ENCODE measurements at places on chromosomes 7 and 10.
A peak's percentile ranks its signal among the peaks of the same experiment; 100 is the strongest.

GRCh38 chr7:8176370-8177081 lies 85.4 kb downstream of the ICA1 start:
- peak; percentile 24 for DNase-seq

DNA sequence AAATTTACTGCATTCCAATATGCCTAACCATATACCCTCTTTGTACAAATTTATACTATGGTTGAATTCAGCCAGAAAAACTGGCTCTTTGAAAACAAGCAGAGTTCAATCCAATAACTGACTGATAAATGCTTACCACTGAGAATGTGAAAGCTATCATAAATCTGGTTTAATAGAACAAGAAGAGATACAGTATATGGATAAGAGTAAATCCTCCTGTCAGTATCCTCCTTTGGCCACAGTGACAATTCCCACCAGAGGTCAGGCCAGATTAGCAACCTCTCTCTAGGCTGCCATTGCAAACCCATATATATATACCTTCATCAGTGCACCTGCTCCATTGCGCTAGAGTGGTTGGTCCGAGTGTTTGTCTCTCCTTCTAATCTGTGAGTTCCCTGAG lies 647.2 kb downstream of the GRM8 start:
- DNase-seq: peak; percentile 29

GRCh38 chr7:22252016-22252415 lies 104.9 kb downstream of the RAPGEF5 start:
- DNase-seq: no peak

DNA sequence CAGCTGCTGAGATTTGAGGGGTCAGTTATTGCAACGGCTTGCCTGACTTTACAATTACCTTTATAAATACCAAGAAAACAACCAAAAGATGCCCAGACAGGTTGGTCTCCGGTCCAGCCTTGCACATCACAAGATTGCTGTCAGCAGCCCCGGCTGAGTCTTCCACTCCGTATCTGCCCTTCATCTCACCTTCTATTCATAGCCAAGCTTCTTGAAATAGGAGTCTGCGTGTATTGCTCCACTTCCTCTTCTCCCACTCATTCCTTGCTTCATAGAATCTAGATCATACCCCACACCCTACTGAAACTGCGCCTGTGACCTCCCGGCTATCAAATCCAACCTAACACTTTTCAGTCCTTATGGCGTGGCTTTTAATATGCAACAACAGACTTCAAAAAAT lies 31.1 kb upstream of the USP6NL start:
- DNase-seq: no peak

GRCh38 chr10:21526188-21526859 lies 842 bp upstream of the SKIDA1 start:
- DNase-seq: peak; percentile 51

DNA sequence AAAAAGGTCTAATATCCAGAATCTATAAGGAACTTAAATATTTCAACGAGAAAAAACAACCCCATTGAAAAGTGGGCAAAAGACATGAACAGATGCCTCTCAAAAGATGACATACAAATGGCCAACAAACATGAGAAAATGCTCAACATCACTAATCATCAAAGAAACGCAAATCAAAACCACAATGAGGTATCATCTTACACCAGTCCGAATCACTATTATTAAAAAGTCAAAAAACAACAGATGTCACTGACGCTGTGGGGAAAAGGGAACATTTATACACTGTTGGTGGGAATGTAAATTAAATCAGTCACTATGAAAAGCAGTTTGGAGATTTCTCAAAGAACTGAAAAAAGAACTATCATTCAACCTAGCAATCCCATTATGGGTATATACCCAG lies 6.0 kb downstream of the VWDE start:
- no peak for DNase-seq

- DNase-seq: no peak
These were observed 28.4 kb upstream of the MRC1 start for GRCh38 chr10:17780727-17781126.

GRCh38 chr7:142806022-142806356 lies 35.2 kb downstream of the PRSS2 start:
- DNase-seq: no peak

GRCh38 chr10:124616040-124616835 lies 127.9 kb downstream of the FAM53B start:
- DNase-seq: no peak

DNA sequence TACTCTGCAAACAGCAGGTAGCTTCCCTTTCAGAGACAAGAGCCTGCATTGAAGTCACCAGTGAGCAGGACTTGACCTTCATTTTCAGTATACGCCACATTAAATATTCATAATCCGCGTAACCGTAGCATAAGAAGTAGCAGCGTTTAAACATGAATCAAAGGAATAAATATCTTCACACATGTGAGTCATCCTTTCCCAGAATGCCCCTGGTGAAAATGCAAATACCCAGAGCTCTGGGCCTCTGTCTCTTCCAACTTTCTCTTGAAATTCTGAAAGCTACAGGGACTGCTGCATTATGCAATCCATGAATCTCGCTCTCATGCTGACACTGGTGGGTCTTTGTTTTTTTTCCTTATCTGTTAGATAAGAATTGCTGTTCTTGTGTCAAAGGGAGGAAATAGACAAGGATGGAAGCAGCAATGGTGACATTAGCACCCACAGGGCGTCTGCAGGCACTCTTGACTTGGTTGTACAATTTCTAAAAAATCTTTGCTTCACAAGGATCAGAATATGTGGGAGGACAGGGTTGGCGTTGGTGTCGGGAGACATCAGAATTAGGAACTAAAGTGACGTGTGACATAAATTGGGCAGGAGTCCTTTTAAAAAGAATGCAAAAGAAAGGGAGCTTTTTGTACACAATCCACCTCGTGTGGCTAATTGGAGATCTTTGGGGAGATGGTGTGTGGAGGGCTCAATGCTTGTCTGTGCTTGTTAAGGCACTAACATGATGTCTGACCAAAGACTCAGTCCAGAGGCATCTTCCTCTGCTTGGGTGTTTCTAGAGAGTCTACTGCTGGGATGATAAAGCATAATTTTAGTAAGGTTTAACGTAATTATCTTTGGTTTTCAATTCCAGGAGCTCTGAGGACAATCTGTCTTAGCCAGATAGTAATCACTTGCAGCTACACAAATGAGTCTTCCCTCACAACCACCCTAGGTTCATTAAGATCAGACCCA lies 390.3 kb downstream of the KCNMA1 start:
- DNase-seq: no peak

DNA sequence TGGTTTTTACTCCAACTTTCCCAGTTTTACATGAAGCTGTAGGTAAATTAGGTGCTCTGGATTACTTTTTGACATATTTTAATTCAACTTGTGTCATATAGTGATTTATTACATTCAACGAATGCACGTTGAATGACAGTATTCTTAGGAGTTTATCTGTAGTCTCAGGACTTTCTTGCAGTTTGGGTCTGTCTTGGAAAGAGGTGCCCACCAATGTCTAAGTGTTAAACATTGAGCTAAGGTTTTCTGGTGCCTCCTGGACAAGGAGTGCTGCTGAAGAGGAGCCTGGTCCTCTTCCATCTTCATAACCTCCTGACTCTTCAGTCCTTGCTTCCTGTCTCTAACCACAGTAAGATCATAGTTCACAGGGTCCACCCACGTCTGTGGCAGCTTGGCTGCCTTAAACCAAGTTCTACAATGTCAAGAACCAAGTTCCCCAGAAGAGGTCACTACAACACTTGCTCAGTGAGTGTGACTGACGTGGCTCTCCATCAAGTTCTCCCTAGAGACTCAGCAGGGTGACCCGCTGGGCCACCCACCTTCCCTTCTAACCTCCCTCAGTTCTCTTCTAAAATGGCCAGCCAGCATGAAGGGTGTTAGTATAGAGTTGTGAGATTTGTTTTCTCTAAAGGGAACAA lies 6.1 kb downstream of the NPY start:
- peak; percentile 19 for DNase-seq

- peak; percentile 92 for DNase-seq
These were observed at the start of gene MEOX2 for GRCh38 chr7:15686295-15686956. Gene MEOX2 (minus strand): TSS chr7:15686683. CDS start chr7:15686402, 281 bp downstream.

GRCh38 chr10:103490986-103491314 lies 2.6 kb upstream of the NEURL1 start:
- DNase-seq: no peak

DNA sequence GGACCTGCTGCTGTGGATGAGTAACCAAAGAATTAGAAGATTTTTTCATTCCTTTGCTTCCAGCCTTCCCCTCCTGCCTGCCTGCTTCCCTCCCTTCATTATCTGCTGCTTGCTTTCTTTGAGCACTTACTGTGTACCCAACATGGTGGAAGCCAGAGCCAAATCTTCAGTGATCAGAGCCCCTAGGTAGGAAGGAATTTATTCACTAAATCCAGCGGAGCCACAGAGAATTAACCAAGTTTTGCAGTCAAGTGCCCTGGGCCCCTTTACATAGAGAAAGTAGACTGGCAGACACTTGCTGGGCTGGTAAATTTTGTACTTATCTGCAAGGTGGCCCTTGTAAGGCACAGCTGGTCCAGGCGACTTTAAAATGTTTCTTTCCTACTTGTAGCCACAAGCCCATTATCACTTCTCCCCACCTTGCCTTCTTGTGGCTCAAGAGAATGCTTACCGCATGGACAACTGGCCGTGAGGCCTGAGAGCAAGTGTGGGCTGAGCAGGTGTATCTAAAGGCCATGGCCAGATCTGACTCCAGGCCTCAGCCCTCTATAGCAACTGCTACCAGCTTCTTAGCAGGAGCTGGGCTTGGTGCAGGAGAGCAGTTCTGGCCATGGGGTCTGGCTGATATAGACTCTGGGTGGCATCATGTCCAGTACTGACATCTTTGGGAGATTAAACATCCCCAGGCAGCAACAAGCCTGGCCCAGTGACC lies 11.1 kb downstream of the UNC5B start:
- no peak for DNase-seq

DNA sequence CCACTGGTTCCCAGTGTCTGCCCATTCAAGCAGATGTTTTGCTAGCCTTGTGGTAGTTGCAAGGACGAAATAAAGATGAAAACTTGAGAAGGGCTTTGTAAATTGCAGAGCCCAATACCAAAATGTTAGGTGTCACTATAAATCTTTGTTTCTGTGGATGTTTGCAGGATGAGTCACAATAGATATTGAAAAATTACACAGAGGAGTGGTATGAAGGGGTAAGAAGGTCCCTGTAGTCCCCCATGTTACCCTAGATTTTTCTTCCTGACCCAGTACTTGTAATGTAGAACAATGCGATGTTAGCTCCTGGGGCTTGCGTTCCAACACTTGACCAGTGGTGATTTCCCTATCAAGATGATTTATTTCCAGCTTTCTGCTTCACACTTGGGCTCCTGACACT lies 102.6 kb upstream of the LYZL1 start:
- no peak for DNase-seq

GRCh38 chr10:123151737-123152135 lies 2.5 kb upstream of the BUB3 start:
- no peak for DNase-seq

DNA sequence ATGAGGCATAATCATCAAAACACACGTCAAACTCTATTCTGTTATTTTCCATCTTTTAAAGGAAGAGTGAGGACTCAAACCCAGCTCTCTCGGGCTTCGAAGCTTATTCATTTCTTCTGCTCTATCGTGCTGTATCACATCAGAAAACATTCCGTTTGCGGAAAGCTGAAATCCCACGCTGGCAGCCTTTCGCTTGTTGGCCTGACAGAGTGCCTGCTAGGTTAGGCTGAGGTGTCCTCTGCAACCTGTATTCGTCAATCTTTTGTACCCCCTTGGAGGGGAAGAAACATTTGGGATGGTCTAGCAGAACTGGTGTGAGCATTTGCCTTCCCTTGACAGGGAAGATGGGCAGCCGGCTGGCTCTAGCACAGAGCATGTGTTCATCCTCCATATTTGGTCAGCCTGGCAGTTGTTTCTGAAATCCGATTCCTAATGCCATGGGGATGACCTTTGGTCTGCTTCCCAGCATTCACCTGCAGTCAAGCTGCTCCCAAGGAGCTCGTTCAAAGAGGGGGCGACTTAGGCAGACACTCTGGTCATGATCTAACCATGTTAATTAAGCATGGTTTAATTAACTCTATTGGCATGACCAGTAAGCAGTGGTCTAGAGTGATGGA lies 55.2 kb downstream of the TACC2 start:
- DNase-seq: no peak

DNA sequence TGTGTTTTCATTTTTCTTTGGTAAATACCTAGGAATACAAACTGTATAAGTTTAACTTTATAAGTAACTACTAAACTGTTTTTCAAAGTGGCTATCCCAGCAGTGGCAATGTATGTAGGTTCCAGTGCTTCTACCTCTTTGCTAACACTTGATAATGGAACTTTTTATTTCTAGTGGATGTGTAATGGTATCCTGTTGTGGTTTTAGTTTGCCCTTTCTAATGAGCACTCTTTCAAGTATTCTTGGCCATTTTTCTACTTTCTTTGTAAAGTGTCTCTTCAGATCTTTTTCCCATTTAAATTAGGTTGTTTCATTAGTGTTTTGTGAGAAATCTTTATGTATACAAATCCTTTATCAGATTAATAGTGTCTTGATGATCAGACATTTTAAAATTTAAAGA lies 4.6 kb downstream of the KIF20B start:
- no peak for DNase-seq

DNA sequence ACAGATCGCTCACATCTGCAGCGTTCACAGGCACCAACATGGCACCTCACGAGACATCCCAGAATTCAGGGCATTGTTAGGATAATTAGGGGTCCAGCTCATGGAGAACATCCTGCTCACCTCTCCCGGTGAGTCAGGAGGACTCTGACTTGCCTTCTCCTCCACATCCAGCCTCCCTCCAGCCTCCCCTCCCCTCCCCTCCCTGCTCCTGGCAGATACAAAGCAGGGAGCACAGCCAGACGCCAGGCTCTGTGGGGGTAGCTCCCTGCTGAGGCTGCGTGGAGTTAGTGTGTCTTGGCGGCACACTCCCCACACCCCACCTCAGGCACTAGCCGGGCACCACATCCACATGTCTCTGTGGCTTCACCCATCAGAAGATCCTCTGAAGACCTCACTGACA lies 320.6 kb downstream of the CXCL12 start:
- DNase-seq: no peak

- no peak for DNase-seq
These were observed 51.2 kb downstream of the NPTX2 start for GRCh38 chr7:98668255-98668654.

All from NCI-H1092 (cell line).